ENCODE measurements at places on chromosomes 5 and 9.
A peak's percentile ranks its signal among the peaks of the same experiment; 100 is the strongest.

- DNase-seq = no peak
Observed at GRCh38 chr5:107127878-107128277, 542.9 kb downstream of the EFNA5 start.

DNA sequence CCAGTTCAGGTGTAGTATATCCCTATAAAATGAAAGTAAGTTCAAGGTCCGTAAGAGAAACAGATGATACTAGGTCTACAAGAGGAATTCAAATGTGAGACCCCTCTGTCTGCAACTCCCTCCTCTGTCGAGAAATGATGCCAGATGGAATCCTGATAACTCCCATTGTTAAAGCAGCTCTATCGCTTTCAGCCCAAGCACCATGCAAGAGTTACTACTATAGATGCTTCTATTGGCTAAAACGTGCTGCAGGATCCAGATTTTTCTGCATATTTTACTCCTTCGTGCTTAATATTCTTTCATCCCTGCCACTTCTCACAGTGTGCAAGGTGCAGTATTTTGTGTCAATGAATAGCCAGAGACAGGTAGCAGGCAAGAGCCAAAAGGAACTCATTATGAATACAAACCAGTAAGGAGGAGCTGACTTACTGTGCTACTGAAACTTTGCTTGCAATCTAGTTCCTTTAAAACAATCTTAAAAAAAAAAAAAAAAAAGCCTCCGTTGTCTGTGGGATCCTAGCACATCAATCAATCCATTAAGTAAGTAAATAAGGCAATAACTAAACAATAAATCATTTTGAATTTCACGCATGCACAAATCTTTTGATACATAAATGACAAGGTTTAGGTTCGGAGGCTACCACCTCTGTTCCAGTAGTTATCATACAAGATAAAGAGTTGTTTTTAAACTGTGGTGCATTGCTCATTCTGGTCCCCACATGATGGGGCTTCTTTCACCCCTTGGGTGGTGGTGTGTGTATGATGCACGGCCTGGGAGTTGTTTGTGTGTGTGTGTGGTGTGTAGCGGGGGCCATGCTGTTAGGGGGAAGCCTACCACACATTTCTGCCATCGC, 151.1 kb upstream of the MPDZ start:
- DNase-seq = no peak

GRCh38 chr5:6365977-6366590, 12.3 kb downstream of the MED10 start:
- no peak for DNase-seq

- no peak for DNase-seq
Observed at GRCh38 chr5:15533129-15533893, 33.3 kb downstream of the FBXL7 start.

GRCh38 chr5:112795944-112796678, 58.4 kb downstream of the APC start:
- DNase-seq = peak; percentile 15

DNA sequence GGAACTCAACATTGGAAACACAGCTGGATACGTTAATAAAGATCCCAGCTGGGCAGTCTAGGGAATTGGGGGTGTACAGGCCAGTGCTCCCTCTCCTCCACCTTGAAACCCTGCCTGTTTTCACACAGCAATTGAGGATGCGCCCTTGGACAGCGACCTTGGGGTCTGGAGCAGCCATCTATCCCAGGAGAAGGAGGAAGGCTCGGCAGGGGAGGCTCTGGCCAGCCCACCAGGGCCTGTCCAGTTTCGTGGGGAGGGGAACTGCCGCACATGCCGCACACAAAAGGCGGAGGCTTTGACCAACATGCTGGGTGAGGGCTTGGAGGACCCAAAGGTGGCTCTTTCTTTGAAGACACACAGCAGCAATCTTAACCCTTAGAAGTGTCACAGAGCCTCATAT, 1.4 kb downstream of the COL23A1 start:
- DNase-seq = no peak

DNA sequence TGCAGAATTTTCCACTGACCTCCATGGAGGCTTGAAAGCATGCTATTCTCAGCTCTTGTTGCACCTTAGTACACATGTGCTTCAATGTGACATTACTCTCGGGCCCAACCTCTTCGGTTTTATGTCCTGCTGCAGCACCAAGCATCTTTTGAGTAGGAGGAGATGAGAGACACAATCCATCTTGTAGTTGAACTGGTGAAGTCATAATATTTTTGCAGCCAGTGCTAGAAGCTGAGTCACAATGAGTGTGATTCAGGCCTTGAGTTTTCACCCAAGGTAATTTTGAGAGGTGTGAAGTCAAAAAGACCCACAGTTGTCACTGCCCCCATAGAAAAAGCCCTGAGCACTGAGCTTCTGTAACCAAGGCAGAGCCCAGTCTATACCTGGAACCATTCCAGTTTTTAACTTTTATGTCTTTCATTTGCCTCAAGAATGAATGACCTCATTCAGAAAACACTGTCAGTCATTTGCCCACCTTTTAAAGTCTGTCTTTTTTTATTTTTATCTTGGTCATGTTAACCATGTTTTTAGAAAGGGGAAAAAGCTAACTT, 117.7 kb downstream of the ZNF462 start:
- DNase-seq = no peak

DNA sequence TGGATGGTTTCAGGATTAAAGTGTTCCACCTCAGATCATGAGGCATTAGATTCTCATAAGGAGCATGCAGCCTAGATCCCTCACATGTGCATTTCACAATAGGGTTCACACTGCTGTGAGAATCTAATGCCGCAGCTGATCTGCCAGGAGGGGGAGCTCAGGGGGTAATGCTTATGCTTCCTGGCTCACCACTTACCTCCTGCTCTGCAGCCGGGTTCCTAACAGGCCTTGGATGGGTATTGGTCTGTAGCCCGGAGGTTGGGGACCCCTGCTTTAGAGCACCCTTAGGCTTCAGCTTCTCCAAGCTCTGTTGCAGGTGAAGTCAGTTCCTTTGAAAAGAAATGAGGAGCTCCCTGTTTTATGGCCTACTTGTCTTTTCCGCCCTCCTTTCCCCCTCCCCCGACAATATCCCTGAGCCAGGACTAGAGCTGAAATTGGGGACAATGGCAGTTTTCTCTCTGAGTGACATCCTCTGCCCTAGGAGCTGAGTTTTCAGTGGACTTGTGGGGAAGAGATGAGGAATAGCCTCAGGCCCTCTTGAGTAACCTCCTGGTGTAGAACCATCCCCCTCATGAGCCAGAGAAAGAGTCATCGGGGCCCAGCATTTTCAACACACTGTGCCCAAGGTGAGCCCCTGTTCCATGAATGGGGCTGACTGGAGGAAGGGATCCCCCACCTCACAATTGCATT, 16.2 kb upstream of the MAT2B start:
- no peak for DNase-seq

DNA sequence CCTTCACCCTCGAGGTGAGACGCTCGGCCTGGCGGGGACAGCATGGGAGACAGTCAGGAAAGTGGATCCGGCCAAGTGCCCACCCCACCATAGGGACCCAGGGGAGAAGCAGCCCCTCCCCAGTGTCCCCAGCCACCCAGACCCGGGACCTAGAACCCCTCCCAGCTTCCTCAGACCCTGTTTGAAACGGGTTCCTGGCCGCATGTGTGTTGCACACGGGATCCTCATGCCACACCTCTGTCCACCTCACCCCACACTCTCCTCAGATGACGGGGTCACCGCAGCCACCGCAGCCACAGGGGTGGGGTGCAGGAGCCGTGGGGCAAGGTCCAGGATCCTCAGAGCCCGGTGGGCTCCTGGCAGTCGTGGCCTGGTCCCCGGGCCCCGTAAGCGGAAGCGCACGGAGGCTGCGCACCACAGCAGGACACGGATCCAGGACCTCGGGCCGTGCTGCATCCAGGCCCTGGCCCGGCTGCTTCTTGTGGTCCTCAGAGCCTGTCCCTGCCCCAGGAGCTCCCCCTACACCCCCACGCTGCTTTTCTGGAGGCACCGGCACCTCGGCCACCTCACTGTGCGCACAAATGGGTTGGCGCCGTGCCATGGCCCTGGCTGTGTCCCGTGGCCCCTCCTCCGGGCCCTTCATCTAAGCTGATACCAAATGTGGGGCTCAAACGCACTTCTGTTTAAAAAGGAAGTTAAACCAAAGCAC, 15.3 kb downstream of the TERT start:
- no peak for DNase-seq

DNA sequence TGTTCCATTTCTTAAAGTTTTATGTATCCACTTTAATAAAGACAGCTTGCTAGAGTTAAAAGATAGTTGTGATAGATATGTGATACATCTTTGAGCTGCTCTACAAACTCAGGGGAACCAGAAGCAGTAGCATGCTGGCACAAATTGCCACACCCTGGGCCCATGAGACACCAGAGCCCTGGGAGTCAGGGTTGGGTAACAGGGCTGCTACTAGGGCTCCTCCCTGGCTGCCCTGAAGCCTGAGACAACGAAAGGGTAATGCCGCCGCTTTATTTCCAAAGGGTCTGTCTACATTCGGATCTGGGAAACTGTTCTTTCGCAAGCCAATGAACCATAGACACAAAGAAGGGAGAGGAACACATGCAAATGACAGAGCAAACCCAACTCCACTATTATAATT, 29.2 kb downstream of the PTPN3 start:
- DNase-seq = no peak

DNA sequence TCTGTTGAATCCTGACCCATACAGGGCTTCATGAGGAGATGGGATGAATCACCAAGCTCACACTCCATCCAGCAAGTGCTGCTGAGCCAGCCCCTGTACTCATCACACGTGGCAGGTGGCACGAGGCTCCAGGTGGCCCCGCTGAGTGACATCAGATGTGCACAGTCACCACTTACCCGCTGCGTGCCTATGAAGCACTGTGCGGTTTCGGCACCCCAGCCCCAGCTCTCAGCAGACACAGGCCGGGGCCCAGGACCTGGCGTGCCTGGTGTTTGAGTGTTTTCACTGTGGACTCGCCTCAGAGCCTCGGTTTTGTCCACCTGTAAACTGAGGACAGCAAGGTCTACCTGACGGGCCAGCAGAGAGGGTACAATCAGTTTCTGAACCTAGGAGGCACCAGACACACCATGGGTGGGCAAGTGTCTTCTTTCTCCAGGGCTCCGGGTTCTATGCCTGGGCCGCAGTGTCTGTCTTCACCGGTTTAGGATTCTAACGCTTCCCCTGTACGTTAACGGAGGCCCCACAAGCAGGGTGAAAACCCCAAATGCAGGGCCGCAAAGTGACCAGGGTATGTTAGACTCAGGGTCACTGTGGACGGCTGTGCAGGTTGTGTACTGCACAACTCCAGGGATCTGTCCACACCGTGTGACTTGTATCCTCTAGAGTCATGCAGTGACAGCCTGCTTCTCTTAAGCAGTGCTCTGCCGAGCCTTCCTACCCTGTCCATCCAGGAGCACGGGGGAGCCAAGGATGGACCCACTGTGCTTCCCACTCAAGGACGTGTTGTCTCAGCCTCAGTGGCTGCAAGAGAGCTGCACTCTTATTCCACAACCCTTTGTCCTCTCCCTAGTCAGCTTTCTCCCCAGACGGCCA, 44.3 kb upstream of the COL5A1 start:
- no peak for DNase-seq

GRCh38 chr9:88712484-88712883, 177.5 kb downstream of the NXNL2 start:
- DNase-seq = no peak

GRCh38 chr9:118624608-118625007, 744.6 kb downstream of the BRINP1 start:
- no peak for DNase-seq

DNA sequence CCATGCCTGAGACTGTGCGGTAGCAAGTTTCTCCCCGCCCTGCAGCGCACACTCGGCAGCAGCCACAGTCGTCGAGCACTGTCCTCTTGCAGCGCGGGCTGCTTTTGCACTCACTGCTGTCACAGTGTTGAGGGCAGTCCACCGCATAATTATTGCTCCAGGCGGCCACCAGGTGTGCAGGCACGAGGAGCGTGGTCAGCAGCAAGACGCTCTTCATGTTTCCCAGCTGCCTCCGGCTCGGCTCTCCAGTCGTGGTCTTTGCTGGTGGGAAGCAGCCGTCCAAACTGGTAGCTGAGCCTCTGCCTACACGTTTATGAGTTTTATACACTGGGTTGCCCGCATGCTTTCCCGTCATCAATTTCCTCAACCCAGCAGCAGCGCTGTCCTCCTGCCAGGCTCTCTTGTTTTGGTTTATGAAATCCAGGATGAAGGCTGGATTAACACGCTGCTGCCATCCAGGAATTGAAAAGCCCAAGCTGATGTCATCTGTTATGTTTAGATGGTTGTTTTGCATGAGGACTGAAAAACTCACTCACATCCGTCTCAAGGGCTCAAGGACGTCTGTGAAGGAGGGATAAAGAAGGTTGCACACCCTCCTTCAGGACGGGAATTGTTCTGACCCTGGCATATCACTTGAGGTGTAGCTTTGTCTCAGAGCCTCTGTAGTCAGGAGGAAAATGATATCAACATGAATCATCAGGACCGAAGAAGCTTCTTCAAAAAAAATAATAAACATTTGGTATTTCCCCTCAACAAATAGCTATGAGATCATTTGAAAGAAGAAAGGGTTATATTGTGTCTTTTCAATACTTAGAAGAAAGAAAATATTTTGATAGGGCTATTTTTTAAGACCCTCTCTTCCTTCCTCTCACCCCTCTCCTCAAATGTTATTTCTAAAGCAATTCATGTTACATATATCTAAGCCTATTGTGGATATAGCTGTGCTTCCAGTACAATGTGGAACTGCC, at the start of gene ESM1:
TSS of gene ESM1 (minus strand) at position 293 of the 968 bp plus-strand sequence. CDS start at position 217, 76 bp downstream.
- no peak for DNase-seq

DNA sequence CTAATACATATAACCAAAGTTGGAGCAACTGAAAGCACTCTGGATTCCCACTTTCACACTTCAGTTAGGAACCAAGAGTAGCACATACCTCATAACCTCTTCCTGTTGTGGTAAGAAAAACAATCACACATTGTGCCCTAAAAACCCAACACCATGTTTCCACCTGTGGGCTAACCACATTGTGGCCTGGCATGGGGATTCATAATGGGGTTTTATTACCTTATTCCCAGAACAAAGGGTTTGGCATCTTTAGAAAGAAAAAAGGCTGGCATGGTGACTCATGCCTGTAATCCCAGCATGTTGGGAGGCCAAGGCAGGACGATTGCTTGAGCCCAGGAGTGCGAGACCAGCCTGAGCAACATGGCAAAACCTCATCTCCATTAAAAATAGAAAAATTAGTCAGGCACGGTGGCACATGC, 60.6 kb downstream of the HSD17B3 start:
- no peak for DNase-seq

GRCh38 chr5:27083449-27084415, 45.3 kb upstream of the CDH9 start:
- no peak for DNase-seq

- peak; percentile 83 for DNase-seq
Observed at GRCh38 chr9:37390759-37391158, 31.7 kb upstream of the GRHPR start.

- no peak for DNase-seq
Observed at GRCh38 chr5:52791366-52791765, 3.6 kb downstream of the ITGA1 start.

GRCh38 chr5:107808671-107809137, 138.0 kb upstream of the EFNA5 start:
- DNase-seq = no peak

DNA sequence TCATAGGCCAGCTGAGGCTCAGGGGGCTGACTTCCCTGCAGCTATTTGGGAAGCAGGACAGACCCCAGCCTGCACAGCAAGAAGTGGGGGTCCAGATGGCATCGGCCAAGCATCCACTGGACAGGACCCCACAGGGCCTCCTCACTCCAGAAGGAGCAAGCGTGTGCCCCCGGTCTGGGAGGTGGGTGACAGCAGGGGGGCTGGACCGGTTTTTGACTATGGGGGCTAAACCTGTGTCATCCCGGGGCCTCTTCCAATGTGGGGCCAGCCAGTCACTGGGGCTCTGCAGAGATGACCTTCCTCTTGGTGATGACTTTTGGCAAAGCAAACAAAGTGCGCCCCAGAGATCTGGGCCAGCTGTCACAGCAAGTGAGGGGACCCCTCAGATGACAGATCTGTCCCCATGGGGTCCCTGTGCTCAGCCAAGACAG, 163.9 kb downstream of the OLFM1 start:
- no peak for DNase-seq
